ENCODE measurements at places on chromosomes 6 and 20. TPM values are rescaled to one million over a fixed set of nuclear protein-coding genes. Genes with fewer than 3 reads are reported as not detected.

GRCh38 chr6:89479897-89480296 lies 46.9 kb downstream of the ANKRD6 start:
- H3K27me3 ChIP-seq: no peaks in the 10 kb centered on the region
- H3K4me3 ChIP-seq: no peak overlapping the region
- no peak for DNase-seq
- H3K36me3 ChIP-seq: no peaks in the 10 kb centered on the region
- H3K4me1 ChIP-seq: peaks cover 13% of the 10 kb centered on the region
- H3K27ac ChIP-seq: no peak overlapping the region

FNDC1 gene
- total RNA-seq: 0.47 TPM

DNA sequence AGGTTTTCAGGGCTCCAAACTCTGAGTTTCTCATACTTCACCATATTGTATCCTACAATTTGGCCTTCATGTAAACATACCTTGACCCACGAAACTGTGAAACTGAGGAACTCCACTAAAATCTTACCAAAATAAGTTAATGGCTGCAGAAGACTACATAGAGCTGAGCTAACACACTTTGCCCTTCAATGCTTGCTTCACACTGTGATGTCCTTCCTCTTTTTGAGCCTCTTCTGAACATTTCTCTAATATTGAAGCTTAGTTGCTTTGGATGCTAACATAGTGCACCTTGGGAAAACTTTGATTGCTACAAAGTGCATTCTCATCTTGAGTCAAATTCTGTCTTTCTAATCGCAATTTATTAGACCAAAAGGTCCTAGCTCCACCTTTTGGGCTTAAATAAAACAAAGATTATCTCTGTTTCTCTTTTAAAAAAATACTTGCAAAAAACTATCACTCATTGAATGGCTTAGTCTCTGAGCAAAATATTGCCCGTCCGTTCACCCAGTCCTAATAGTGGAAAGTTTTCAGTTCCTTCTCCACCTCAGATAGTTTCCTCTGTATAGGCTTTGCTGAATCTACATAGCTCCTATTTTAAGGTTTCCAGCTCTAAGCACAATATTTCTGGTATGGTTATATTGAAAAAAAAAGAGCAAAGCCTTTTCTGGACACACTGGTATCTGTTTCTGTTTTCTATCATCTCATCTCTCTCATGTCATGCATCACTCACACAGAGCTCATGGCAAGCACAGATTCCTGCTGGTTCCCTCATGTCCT lies 494.6 kb downstream of the RFPL4B start:
- no peak for DNase-seq
- H3K36me3 ChIP-seq: no peaks in the 10 kb centered on the region
- H3K4me3 ChIP-seq: no peak overlapping the region
- H3K27ac ChIP-seq: no peak overlapping the region

GRCh38 chr6:45900808-45901752 lies 114.6 kb downstream of the CLIC5 start:
- no peak overlapping the region for H3K4me3 ChIP-seq
- no peaks in the 10 kb centered on the region for H3K36me3 ChIP-seq
- no peaks in the 10 kb centered on the region for H3K4me1 ChIP-seq
- no peak for DNase-seq
- H3K27me3 ChIP-seq: no peaks in the 10 kb centered on the region
- H3K27ac ChIP-seq: no peak overlapping the region

PTPRT gene
- total RNA-seq: 0.93 TPM

DNA sequence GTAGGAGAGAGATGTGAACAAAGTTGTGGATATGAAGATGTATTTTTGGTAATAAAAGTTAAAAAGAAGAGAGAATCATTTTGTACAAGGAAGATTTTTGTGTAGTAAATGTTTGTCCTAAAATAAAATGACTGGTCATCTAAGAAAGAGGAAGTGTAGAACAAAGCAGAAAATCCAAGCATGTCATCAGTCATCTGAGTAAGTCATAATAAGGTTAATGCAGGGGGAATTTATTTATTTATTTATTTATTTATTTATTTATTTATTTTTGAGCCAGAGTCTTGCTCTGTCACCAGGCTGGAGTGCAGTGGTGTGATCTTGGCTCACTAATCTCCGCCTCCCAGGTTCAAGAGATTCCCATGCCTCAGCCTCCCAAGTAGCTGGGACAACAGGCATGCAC lies 15.7 kb upstream of the CGA start:
- no peaks in the 10 kb centered on the region for H3K36me3 ChIP-seq
- H3K4me1 ChIP-seq: no peaks in the 10 kb centered on the region
- no peak for DNase-seq
- H3K27ac ChIP-seq: no peak overlapping the region

NMBR gene
- total RNA-seq: not detected

- H3K27ac ChIP-seq: no peak overlapping the region
- no peaks in the 10 kb centered on the region for H3K27me3 ChIP-seq
- no peak for DNase-seq
- no peaks in the 10 kb centered on the region for H3K36me3 ChIP-seq
- H3K4me1 ChIP-seq: no peaks in the 10 kb centered on the region
- H3K4me3 ChIP-seq: no peak overlapping the region
Observed at GRCh38 chr6:88983532-88983931, 20.1 kb upstream of the RNGTT start.

MAFB gene
- 140 TPM for total RNA-seq

JAG1 gene
- total RNA-seq: 55.6 TPM

DNA sequence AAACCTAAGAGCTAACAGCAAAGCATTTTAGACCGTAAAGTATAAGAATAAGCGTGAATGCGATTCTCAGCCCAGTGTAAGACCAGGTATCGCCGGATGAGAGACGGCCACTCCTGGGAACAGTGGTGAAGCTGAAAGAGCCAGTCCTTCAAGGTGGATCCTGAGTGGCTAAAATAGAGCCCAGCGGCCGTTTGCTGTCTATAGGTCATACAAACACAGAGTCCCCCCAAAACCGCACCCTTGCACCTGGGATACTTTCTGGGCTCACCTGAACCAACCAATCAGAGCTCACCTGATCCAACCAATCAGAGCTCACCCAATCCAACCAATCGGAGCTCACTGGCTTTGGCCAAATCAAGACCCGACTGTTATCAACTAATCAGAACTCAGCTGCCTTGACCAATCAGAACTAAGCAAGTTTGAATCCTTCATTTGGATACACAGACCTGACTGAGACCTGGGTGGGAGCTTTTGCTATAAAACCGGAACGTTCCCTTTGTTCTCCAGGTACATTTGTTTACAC lies 248.2 kb downstream of the DLL1 start:
- peaks cover 14% of the 10 kb centered on the region for H3K4me1 ChIP-seq
- peak; percentile 54 for DNase-seq

TP53INP2 gene
- 5.6 TPM for total RNA-seq

ENPP3 gene
- total RNA-seq: 0.49 TPM

- no peak overlapping the region for H3K4me3 ChIP-seq
- H3K36me3 ChIP-seq: no peaks in the 10 kb centered on the region
- no peak for DNase-seq
- H3K27ac ChIP-seq: no peak overlapping the region
Observed at GRCh38 chr6:128161263-128161662, 260.4 kb upstream of the THEMIS start.

DNA sequence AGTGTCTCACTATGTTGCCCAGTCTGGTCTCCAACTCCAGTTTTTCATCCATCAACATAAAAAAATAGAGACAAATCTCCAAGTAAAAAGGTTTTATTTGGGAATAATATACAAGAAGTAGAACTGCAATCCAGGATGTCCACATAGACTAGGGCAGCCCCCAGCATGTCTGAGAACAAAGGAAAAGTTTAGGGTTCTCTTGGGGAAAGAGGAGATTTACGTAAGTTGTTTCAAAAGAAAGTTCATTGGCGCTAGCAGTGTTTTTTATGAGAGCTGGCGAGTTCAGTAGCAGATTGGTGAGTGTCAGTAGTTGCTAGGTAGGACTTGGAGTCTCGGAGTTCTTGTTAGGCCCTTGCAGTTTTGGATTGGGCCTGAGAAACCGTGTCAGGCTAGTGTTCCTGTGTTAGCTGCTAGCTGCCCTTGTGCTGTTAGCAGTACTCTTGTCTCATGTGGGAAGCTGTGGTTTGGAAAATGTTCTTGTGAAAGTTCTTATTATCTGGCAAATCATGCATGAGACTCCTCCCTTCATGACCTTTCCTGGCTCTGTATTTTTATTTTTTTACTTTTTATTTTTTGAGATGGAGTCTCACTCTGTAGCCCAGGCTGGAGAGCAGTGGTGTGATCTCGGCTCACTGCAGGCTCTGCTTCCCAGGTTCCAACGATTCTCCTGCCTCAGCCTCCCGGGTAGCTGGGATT lies 24.7 kb downstream of the TTLL9 start:
- H3K4me1 ChIP-seq: no peaks in the 10 kb centered on the region
- H3K36me3 ChIP-seq: no peaks in the 10 kb centered on the region
- no peak overlapping the region for H3K4me3 ChIP-seq
- H3K27ac ChIP-seq: peak overlapping the region; percentile 56
- DNase-seq: no peak
- no peaks in the 10 kb centered on the region for H3K27me3 ChIP-seq

- H3K36me3 ChIP-seq: no peaks in the 10 kb centered on the region
- peaks cover 19% of the 10 kb centered on the region for H3K27me3 ChIP-seq
- H3K4me1 ChIP-seq: no peaks in the 10 kb centered on the region
- H3K27ac ChIP-seq: peak overlapping the region; percentile 58
Observed at GRCh38 chr6:43971776-43972126, 155.5 kb downstream of the MRPL14 start.

OR2H2 gene
- total RNA-seq: not detected

- no peaks in the 10 kb centered on the region for H3K27me3 ChIP-seq
- H3K4me3 ChIP-seq: peak overlapping the region; percentile 69
- H3K36me3 ChIP-seq: peaks cover 15% of the 10 kb centered on the region
- peaks cover 18% of the 10 kb centered on the region for H3K4me1 ChIP-seq
Observed at GRCh38 chr6:143451531-143451930, 926 bp downstream of the PEX3 start.

Data from spleen (tissue), 13 donors.